NCI-H345 (cell line): ENCODE measurements at places on chromosomes 11 and 22.

DNA sequence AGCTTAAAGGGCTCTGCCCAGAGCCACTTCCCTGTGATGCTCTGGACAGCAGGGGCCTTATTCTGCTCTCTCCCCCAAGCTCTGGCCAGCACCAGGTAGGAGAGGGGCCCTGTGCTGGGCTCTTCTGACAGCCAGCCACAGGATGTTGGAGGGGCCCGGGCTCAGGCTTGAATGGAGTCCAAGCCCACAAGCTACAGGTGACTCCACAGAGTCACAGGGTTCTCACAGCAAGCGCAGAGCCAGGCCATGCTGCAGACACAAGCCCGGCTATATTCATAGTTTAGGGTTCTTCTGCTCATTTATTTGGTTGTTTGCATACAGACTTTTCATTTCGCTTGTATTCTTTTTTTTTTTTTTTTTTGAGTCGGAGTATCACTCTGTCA is 1392.8 kb downstream of the BRD1 start:
- DNase-seq = no peak

DNA sequence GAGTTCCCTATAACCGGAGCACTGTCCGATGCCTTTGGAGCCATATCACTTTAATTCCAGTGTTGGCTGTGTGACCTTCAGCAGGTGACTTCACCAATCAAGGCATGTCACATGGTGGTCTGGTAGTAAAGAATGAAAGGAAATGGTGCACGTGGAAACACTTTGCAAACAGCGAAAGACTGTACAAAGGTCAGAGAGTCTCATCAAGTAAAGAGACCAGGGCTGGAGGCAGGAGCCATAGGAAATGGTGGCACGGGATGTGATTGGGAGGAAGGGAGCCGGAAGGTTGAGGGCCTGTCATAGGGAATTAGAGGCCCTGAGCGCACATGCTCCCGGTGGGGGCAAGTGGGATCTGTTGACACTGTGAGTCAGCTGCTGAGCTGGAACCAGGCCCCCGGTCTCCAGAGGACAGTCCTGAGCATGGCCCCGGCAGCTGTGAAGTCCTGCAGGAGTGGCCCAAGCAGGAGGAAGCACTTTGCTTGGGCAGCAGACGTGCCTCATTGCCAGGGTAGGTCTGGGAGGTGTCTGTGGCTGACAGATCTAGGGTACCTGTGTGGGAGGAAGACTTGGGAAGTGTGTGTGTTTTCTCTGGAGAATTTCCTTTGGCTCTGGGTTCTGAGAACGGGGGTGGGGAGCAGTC is 2.0 kb downstream of the DAGLA start:
- no peak for DNase-seq

GRCh38 chr22:38481162-38481870 is 13.4 kb downstream of the KDELR3 start:
- DNase-seq = no peak

DNA sequence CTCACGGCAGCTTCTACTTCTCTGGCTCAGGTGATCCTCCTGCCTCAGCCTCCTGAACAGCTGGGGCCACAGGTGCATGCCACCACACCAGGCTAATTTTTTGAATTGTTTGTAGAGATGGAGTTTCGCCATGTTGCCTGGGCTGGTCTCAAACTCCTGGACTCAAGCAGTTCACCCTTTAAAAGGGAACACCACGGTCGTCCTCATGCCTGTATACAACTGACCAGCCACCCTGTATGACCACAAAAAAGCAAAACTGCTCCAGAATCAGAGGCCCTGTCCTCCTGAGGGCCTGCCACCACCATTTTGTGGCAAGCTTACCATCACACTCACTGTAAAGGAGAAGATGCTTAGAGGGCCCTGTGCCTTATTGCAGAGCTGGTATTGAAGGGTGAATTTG is 2.2 kb downstream of the GLB1L3 start:
- no peak for DNase-seq

DNA sequence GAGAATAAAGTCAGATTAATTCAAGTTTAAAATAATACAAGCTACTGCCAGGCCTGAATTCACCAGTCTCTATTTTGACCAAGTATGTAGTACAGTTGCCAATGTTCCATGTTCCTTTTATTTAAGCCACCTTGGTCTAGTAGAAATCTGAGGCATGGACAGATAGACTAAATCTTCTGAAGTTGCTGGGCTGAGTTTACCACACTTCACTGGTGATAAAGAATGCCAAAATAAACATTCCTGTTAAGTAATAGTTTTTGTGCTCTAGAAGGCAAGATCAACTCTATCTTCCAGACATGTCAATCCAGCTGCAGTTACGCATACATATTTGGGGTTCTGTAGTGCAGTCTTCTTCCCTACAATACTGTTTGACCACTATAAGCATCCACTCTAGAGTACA is 83.9 kb upstream of the C11orf87 start:
- no peak for DNase-seq

DNA sequence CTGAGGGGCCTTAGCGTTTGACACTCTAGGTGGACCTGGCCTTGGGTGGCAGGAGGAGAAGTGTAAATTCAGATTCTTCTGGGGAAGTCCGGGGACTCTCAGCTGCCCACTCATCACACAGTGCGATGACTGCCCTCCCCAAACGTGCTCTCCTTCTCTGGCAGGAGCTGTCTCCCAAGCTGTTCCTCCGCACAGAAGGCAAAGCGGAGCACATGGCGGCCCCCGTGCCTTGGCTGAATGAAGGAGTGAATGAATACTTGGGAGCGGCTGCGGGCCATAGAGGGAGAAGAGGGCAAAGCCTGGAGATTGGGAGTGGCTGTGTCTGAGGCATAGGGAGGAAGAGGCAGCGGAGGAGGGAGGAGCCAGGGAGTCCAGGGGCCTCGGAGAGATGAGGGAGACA is 6.9 kb upstream of the NAA40 start:
- DNase-seq = no peak

GRCh38 chr11:72075109-72075508 is 5.2 kb downstream of the NUMA1 start:
- DNase-seq = no peak

DNA sequence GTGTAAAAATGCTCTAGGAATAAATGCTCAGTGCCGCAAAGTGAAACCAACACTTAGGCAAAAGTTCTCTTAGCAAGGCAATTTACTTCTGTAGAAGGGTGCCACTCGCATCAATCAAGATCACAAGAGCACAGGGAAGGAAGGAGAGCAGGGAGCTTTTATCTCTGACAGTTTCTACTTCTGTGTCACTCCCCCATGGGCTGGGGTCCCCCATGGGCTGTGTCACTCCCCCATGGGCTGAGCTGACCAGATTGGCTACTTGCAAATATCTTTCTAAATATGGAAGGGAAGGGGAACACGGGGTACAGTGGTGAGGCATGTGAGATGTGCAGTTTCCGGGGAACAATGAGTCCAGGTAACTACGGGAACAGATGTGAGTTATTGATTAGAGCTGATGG is 397 bp downstream of the OR52N2 start:
- DNase-seq = no peak

GRCh38 chr22:48424201-48424627 is 1403.5 kb downstream of the BRD1 start:
- no peak for DNase-seq

DNA sequence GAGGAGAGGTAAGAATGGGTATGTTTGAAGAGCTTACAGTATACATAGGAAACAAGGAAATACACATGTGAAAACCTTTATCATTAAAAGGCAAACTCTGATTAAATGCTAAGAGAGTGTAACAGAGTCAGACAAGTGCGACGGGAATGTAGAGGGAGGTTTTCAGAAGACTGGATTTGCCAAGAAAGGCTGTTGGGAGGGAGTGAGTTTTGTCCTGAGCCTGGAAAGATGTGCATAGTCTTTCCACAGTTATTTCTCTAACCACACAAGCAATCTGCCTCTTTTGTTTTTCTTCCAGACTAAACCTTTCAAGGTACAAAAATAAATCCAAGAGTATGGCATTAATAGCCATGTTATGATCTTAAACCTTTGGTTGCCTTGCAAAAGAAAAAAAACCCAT is 170.9 kb downstream of the KIRREL3 start:
- DNase-seq = no peak

DNA sequence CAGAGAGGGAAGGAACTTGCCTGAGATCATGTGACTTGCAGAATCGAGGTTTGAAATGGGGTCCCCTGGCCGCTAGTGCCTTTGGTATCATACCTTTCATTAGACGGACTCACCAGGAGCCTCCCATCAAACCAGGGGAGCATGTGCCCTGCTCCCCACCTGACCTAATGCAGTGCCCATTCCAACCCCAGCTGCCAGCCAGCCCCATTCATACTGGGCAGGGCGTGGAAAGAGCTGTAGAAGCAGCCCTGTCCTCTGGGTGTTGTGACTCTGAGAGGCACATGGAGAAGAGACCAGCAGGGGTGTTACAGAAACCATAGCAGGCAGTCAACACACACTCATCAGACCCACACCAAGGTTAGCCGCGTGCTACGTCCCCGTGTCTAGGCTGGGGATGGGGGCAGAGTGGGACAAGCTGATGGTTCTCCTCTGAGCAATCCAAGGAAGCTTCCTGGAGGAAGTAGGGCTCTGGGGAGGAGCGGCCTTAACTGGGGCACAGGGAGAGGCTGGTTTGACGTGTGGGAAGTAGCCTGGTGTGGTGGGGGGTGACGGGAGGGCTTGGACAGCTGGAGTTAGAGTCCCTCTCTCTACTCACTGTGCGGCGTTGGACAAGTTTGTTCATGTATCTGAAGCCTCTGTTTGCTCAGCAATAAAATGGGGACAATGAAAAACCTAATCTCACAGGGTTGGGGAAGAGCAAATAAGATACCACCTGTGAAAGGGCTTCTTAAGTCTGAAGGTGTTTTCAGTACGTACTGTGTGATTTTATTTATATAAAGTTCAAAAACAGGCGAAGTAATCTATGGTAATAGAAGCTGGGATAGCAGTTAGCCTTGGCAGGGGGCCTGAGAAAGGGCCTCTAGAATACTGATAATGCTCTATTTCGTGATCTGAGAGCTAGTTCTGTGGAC is 14.0 kb downstream of the GRIK4 start:
- no peak for DNase-seq

GRCh38 chr11:6545917-6546605 is 49.0 kb downstream of the DNHD1 start:
- no peak for DNase-seq

DNA sequence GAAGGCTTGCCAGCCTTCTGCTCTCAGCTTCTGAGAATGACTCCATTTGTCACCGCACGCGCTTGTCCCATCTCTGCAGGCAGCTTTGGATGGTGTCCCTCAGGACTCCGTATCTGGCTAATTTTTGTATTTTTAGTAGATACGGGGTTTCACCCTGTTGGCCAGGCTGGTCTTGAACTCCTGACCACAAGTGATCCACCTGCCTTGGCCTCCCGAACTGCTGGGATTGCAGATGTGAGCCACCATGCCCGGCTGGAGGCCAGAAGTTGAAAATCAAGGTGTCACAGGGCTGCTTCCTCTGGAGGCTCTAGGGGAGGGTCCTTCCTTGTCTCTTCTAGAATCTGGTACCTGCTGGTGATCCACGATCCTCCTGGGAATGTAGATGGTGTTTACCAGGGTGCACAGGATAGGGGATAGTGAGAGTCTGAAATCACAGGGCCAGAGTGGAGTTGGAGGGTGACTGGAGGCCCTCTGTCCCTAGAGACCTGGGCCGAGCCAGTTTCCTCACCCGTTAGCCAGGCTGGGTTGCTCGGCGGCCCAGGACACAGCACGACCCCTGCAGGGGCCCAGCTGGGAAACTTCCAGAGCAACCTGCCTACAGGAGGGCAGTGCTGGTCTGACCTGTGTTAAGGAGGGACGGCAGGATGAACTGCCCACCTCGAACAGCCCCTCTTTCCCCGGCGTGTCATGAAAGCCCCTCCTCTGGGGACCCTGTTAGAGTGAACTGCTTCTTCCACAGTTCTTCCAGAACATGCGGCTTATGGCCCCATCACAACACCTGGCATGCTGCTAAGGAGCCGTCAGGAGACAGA is 48.9 kb upstream of the SHANK2 start:
- DNase-seq = no peak

- DNase-seq = no peak
Measured at GRCh38 chr11:76444065-76444383, 794 bp upstream of the EMSY start.

- peak; percentile 94 for DNase-seq
Measured at GRCh38 chr11:61446211-61446651, 16.3 kb downstream of the SDHAF2 start.

GRCh38 chr11:119550053-119550752 is 127.2 kb upstream of the THY1 start:
- no peak for DNase-seq

- DNase-seq = no peak
Measured at GRCh38 chr11:19467904-19468303, 227.2 kb upstream of the E2F8 start.

DNA sequence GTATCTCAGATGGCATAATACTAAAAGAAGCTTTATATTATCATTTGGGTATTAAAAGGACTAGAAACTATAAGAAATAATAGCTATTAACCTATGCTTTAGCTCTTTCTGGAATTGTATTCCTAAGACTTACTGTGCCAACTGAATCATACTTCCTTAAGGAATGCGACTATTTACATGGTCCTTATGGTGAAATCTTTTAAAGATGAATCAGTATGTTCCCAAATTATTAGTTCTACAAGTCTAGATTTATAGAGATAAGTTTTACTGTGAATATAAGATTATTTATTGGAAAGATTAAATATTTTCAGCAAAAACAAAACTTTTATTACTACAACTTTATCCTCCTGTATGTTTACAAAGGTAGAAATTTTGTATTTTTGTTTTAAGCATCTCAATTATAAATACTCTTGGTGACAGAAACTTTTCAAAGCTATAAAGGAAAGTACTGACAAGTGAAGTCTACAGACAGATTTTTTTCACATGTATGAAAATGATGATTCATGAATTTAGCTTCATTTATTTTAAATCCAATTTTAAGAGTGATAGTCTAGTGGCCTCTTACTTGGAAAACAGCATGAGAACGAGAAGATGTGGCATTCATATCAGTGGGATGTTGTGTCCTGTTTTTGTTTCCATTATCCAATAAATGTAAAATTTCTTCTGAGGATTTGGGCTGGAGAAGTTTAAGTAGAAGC is 17.8 kb downstream of the KIF18A start:
- no peak for DNase-seq

GRCh38 chr11:116413301-116414242 is 359.2 kb downstream of the BUD13 start:
- DNase-seq = peak; percentile 94

DNA sequence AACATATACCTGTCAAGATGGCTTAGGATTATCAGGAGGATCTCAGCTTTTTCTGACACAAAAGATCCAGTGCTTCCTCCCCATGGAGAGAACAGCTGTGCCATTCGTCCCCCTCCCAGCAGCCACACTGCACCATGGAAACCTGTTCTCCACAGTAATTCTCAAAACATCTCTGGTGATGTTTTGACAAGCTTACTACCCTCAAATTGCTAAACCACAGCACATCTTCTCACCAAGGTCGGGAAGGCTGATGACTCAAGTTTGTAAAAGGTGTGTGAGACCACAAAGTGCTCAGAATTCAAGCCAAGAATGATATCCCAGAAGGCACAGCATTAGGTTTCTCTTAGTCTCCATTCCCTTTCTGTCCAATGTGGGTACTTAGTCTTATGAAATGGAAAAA is 3.9 kb upstream of the RAB38 start:
- no peak for DNase-seq

- no peak for DNase-seq
Measured at GRCh38 chr11:101835506-101836063, 79.2 kb upstream of the CEP126 start.

- peak; percentile 45 for DNase-seq
Measured at GRCh38 chr11:10208131-10208575, 85.9 kb downstream of the SBF2 start.

- DNase-seq = peak; percentile 16
Measured at GRCh38 chr11:82732734-82733443, 775 bp downstream of the FAM181B start.
